ENCODE measurements at places on chromosomes 7 and 10. TPM values are rescaled to one million over a fixed set of nuclear protein-coding genes. Genes with fewer than 3 reads are reported as not detected.

Gene NKX1-2
- not detected for total RNA-seq

Gene UPK3B
- total RNA-seq = not detected

Gene RAB19
- 0.52 TPM for total RNA-seq

Gene GIMAP6
- 15.7 TPM for total RNA-seq

Gene ATG9B
- total RNA-seq = not detected
